ENCODE measurements at places on chromosomes 4 and X.

GRCh38 chr4:102754044-102754443, 6.7 kb downstream of the MANBA start:
- DNase-seq: no peak

- DNase-seq: no peak
These were observed 4.7 kb upstream of the PCDH18 start for GRCh38 chr4:137536789-137537561.

- no peak for DNase-seq
These were observed 175.5 kb upstream of the CASK start for GRCh38 chrX:42098900-42099299.

DNA sequence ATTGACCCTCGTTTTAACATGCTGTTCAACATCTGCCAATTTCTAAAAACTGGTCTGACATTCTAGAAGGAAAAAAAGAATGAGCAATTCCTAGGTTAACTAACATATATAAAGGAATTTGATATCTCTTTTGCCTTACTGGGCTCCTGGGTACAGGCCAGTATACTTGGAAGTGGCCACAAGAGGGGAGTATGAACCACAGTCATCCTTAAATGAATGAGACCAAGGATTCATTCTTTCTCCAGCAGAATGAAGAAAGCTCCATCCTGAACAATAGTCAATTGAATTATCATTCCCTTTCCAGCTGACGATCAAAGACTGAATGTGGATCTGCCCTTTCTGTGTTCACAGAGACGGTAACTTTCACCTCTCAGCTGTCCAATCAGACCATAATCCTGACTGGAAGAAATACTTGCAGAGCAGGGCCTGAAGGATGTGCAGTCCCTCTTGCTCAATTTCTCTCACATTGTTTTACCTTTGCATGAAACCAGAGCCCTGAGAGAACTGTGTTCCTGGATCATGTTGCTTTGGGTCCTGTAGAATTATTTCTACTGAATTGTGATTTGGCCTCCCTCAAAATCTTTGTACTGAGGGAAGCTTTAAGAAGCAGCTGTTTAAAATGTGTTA, 14.8 kb upstream of the SPARCL1 start:
- peak; percentile 48 for DNase-seq

DNA sequence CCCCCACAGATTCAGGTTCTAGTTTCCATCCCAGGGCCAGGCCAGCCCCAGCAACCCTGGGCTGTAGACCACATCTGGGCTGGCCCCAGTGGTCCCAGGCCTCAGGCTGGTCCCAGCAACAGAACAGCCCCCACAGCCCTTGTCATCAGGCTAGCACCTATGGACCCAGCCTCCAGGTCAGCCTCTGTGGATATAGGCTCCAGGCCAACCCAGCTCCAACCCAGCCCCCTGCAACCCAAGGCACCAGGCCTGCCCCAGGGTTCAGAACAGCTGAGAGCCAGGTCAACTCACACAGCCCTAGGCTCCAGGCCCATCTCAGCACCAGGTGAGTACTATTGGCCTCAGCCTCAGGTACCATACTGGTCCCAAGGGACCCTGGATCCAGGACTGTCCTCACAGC, 155.3 kb downstream of the PWWP3B start:
- DNase-seq: no peak

DNA sequence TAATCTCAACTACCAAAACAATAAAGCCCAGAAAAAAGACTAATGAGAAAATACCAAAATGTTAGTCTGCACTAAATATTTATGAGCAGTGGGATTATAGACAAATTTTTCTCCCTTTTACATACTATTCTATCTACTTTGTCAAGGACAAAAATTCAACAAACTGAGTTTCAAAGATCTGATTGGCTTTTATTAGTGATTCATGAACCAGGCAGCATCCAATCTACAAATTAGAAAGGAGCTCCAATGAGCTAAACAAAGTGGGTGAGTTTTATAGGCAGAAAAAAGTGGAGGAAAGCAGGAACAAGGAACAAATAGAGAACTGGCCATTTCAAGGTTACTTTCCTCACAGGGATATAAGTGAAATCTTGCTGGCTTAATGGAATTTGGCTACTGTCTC, 24.4 kb upstream of the SH3KBP1 start:
- DNase-seq: no peak

DNA sequence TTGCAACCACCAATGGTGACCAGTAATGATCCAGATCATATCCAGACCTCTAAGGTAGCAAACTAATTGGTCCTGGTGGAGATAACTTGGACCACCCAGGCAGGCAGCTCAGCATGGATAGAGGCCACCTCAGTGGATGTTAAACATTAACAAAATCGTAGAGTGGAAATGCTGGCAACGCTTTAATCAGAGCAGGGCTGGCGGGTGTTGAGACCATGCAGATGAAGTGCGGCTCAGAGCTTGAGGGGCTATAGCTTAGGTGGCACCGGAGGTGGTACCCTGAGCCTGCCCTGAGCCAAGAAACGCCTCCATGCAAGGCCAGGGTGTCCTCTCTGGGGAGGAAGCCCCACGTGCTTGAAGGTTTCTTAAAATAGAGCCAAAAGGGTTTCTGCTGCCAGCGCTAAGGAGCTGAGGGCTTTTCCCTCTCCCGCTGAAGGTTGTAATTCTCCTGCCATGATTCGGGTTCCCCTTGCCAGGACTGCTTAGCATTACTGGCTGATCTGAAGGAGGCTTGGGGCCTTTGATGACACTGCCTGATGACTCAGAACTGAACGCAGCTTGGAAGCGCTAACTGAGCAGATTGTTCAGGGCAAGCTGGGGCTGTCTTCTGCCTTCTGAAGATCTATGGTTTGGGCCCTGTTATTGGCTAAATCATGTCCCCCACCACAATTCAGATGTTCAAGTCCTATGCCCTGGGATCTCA, 177.8 kb upstream of the ATP6AP2 start:
- no peak for DNase-seq

- no peak for DNase-seq
These were observed 3.4 kb downstream of the WFS1 start for GRCh38 chr4:6272863-6273660.

- no peak for DNase-seq
These were observed 122.2 kb downstream of the NHS start for GRCh38 chrX:17497193-17497592.

DNA sequence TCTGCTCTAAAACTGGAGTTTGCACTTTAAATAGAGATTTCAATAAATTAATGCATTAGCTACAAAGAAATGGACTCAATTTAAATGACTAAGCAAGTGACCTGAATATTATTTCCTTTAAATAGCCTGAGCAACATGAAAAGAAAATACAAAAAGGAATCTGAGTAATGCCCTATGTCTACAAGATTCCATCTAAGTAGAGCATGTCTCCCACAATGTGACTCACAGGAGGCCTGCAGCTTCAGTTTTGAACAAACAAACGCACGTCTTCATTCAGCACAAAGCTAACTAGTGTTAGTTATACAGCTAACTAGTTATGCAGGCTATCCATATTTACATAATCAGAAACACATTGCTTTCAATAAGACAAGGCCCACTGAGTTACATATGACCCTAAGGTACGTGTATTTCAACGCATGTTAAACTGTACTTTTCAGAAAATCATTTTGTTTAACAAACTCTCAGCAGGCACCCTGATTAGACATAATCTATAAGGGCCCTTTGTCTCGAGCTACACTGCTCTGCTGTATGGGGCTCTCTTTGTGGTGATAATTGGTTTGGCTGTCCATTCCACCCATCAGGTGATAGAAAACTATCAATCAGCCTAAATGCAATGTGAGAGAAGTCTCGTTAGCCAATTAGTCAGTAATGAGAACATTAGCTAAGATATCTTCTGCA, 116.5 kb downstream of the MAML3 start:
- no peak for DNase-seq

- no peak for DNase-seq
These were observed 242.3 kb upstream of the PPARGC1A start for GRCh38 chr4:24131954-24132673.

DNA sequence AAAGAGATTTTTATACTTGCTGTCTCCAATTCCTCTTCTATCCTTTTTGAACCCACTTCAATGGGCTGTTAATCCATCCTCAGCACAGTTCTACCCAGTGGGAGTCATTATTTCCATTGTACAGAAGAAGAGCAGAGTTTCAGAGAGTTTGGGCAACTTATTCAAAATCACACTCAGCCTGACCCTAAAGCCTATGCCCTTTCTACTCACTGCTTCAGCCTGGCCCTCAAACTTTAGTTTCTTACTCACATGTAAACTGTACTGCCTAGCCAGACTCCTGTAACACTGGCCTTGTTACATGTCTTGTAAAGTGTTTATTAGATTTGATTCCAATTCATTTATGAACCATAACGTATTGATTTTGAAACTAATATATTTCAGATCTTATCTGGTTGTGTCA, 25.1 kb upstream of the USO1 start:
- no peak for DNase-seq

- no peak for DNase-seq
These were observed 320.1 kb upstream of the PPARGC1A start for GRCh38 chr4:24209906-24210305.

- DNase-seq: no peak
These were observed 72.5 kb downstream of the GABRG1 start for GRCh38 chr4:46051392-46051791.

DNA sequence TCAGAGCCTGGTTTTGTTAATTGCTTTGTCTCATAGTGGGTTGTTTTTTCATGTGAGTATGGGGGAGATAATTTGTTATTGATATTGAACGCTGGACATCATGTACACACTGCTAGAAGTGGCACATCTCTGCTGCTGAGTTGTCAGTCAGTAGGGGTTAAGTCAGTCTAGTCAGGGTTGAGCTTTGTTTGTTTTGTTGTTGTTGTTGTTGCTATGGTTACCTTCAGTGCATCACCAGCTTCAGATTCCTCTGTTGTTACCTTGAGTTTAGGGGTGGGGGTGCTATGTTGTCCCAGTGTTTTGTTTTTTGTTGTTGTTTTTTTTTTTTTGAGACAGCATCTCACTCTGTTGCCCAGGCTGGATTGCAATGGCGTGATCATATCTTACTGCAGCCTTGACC, 9.9 kb downstream of the YIPF6 start:
- DNase-seq: no peak

DNA sequence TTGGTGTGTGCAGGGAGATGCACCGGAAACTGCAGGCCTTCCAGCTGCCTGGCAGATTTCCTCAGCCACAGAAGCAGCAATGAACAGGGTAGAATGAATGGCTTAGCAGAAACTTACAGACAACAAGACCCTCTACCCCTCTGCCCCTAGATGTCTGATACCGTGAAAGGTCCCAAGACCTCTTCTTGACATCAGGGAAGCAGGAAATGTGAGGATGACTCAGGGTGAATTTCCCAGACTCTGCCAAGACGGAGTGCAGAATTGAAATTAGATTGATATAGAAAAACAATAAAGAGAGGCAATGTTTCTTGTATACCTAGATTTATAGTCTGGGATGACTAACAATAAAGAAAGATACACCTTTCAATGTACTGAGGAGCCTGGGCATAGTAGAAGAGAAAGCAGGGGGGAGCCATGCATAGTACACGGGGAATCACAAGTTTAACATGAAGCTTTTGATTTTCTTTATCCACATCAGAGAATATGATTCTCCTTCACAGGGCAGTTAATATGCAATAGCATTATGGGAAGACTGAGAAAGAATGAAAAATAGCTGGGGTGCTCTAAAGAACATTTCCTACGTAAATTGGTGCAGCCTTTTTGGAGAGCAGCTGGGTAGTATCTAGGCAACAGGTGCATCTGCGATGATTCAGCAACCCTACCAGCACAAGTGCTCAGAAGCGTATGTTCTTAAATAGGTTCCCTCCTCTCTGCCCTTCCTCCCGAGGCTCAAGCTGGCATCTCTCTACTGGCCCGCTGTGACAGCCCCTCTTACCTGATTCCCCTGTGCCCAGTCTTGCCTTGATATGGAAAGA, 18.3 kb upstream of the CXCR3 start:
- DNase-seq: no peak

GRCh38 chrX:18210470-18210869, 10.2 kb downstream of the BEND2 start:
- DNase-seq: no peak

- no peak for DNase-seq
These were observed 18.7 kb downstream of the CHM start for GRCh38 chrX:86028681-86029080.

DNA sequence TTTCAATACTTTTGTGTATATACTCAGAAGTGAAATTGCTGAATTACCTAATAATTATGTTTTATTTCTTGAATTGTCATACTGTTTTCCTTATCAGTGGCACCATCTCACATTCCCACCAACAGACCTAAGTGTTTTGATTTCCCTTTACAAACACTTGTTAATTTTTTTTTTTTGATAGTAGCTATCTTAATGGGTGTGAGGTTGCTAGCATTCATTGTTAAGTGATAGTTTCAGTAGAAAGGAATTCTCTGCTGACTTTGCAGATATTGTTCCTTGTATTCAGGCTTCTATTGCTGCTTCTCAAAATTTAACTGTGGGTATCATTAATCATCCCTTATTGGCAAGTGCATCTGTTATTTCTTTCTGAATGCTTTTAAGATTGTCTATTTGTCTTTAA, 927.5 kb upstream of the SLIT2 start:
- DNase-seq: no peak

GRCh38 chr4:84529169-84529751, 30.2 kb upstream of the NKX6-1 start:
- DNase-seq: peak; percentile 30

DNA sequence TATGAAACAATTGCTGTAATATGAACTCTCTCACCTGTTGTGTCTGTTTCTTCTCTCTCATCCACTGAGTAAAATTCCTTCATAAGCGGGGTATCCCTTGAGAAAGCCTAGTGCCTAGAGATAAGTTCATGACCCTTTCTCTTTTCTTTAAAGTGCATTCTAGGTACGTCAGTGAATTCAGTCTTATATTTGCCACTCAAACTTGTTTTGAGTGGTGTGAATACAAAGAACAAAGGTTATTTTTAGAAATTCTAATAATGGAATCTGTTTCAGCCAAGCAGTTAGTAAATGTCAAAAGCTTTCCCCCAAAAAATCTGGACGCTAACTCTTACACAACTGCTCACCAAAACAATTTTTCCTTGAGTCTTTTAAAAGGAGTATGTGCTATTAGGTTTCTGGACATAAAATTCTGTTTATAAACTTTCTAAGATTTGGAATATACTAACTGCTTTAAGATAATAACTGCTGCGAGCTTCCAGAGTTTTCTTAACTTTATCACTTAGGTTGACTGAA, 112.0 kb downstream of the VEGFC start:
- DNase-seq: no peak

DNA sequence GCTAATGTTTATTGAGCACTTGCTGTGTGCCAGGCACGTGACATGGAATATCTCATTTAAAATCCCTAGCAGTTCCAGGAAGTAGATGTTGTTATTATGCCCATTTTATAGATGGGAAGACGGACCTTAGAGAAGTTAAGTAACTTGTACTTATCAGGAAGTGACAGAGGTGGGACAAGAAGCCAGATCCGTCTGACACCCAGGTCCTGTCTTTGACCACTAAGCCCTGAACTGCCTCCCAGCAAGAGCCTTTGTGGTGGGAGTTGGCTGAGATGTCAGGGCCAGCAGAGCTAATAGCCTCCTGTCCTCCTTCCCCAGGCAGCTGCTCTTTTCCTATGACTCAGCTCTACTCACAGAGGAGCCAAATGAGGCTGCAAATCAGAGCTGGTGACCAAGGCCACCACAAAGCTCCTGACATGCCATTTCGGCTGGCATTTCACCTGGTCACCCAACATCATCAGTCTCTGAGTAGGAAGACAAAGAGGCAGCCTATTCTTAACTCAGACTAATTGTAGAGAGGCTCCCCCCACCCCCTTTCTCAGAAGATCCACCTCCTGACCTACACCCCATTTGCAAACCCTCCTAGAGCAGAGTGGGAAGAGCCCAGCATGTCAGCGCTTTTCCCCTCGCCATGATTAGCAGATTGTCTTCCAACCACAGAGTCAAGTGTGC, 175.1 kb upstream of the KIT start:
- DNase-seq: no peak

GRCh38 chr4:48725414-48725813, 54.7 kb downstream of the FRYL start:
- DNase-seq: no peak

GRCh38 chrX:13815664-13816063, 1.2 kb downstream of the GPM6B start:
- no peak for DNase-seq
